Heart right ventricle (tissue), 16 donors: ENCODE measurements at places on chromosomes 1 and 21.

DNA sequence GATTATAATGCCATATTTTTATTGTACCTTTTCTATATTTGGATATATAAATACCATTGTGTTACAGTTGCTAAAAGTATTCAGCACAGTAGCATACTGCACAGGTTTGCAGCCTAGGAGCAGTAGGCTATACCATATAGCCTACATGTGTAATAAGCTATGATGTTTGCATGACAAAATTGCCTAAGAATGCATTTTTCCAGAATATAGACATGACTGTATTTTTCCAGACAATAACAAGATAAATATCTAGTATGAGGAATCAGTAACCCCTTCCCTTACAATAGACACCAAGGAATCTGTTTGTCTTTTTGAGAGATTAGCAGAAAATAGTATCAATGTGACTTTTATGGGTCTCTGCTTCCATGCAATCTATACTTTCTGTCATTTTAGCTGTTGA, 228.6 kb downstream of the GRIK1 start:
- H3K4me1 ChIP-seq = no peaks in the 10 kb centered on the region
- DNase-seq = no peak
- H3K27me3 ChIP-seq = no peaks in the 10 kb centered on the region
- H3K4me3 ChIP-seq = no peak overlapping the region
- no peaks in the 10 kb centered on the region for H3K36me3 ChIP-seq
- H3K27ac ChIP-seq = no peak overlapping the region

DNA sequence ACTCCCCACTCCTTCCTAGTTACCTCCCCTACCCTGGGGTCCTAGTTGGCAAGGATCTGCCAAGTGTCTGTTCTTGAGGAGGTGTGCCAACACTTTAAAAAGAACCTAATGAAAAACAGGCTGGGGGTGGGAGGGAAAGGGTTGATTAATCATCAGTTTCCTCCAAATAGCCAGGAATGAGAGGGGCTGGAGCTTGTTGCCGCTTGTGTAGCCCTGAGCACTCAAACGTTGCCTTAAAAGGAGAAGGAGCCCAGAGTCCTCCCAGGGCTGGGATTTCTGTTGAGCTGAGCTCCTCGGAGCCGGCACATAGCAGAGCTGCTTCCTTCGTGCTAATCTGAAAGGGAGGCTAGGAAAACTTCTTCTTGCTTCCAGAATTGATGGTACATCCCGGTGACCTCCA, 15.9 kb downstream of the SHISA4 start:
- DNase-seq = no peak
- H3K4me1 ChIP-seq = no peaks in the 10 kb centered on the region
- H3K36me3 ChIP-seq = no peaks in the 10 kb centered on the region
- peak overlapping the region; percentile 18 for H3K27ac ChIP-seq

- H3K27me3 ChIP-seq = peaks cover 52% of the 10 kb centered on the region
- no peak for DNase-seq
Measured at GRCh38 chr1:11575553-11575952, 78.7 kb downstream of the FBXO2 start.

- no peak for DNase-seq
- no peak overlapping the region for H3K27ac ChIP-seq
- H3K4me3 ChIP-seq = no peak overlapping the region
Measured at GRCh38 chr1:44436401-44437106, 31.5 kb downstream of the RNF220 start.

GRCh38 chr1:116311756-116312680, 61.0 kb upstream of the ATP1A1 start:
- H3K36me3 ChIP-seq = no peaks in the 10 kb centered on the region
- no peak overlapping the region for H3K4me3 ChIP-seq
- H3K27ac ChIP-seq = no peak overlapping the region
- H3K4me1 ChIP-seq = no peaks in the 10 kb centered on the region
- H3K27me3 ChIP-seq = no peaks in the 10 kb centered on the region
- no peak for DNase-seq

- H3K27me3 ChIP-seq = no peaks in the 10 kb centered on the region
- no peak overlapping the region for H3K27ac ChIP-seq
Measured at GRCh38 chr1:81666586-81666985, 134.1 kb upstream of the ADGRL2 start.
